ENCODE measurements at places on chromosomes 16 and 17.
A peak's percentile ranks its signal among the peaks of the same experiment; 100 is the strongest.

GRCh38 chr17:63516910-63517824 is 6.0 kb upstream of the KCNH6 start:
- DNase-seq, result no peak

DNA sequence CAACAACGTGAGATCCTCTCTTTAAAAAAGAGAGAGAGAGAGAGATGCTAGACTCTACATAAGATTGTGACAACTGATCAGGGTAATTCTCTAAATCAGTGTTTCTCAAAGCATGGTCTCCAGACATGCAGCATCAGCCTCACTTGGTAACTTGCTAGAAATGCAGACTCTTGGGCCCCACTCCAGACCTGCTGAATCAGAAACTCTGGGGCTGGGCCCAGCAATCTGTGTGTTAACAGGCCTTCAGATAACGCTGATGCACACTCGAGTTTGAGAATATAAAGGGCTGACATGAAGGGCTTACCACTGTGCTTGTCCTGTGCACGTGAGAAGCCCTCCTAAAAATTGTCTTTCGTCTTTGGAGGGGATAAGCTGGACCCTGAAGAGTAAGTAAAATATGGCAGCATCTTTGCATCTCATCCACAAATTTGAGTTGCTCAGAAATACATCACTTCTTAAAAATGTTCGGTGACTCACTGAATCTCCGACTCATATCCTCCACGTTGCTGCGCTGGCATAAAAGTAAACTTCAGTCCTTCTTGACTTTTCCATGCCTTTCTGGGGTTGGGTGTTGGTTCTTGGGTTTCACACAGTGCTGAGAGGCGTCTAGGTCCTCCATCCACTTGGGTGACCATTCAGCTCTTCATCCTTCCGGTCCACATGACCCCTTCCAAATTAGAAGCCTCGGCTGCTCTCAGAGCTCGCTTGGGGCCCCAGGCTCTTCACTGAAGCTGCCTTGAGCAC is 26.1 kb upstream of the KDM8 start:
- DNase-seq, result no peak

- no peak for DNase-seq
These were observed 14.4 kb downstream of the THUMPD1 start for GRCh38 chr16:20727181-20727580.

GRCh38 chr17:12637015-12637414 is 28.7 kb upstream of the MYOCD start:
- no peak for DNase-seq

DNA sequence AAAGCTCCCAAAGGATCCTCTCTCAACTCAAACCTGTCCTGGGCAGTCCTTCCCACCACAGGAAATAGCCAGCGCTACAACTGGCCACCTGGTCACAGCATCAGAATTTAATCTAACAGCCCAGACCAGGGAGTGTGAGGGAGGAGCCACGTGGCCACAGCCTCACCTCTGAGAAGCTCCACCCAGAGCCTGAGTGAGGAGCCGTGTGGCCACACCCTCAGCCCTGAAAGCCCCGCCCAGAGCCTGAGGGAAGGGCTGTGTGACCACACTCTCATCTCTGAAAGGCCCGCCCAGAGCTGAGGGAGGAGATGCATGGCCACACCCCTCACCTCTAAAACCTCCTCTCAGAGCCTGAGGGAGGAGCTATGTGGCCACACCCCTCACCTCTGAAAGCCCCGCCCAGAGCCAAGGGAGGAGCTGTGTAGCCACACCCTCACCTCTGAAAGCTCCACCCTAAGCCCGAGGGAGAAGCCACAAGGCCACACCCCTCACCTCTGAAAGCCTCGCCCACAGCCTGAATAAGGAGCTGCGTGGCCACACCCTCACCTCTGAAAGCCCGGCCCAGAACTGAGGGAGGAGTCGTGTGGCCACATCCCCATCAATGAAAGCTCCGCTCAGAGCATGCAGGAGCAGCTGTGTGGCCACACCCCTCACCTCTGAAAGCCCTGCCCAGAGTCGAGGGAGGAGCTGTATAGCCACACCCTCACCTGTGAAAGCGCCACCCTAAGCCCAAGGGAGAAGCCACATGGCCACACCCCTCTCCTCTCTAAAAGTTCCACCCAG is 28.6 kb downstream of the SLC38A8 start:
- DNase-seq, result peak; percentile 85

DNA sequence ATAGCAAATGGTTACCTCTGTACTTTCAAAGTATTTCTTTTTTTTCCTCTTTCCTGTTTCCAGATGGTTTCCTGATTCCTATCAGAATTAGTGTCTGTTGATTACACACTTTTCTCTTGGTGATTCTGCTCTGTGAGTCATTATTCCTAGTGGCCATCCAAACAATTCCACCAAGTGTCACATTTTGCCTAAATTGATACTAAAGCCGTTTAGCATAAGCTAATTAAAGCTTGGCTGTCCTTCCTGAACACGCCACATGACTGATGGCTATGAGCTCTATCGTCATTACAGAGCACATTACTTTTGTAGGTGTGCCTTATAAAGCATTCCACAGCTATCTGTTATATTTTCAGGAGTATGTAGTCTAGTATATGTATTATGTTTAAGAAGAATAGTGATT is 671.2 kb downstream of the CDH8 start:
- no peak for DNase-seq

- DNase-seq, result no peak
These were observed 277.1 kb downstream of the CEP112 start for GRCh38 chr17:65914784-65915342.

DNA sequence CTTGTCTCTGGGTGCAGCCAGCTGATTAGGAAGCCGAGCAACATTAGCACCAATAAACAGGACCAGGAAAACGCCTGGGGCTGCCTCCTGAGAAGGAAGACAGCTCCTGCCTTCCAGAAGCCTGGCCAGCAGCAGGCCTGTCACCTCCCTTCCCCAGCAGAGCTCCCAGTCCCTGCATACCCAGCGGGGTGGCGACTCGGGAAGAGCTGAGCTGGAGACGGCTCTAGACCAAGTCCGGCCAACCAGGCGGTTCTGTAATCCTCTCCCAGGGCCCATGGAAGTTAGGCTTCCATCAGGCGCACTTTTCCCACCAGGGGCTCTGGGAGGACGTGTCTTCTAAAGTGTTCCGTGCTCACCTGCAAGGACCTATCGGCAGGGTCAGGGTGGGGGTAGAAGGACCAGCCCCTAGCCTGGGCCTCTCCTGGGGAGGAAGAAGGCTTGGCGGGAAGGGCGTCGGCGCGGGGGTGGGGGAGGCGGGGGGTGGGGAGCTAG is 12.0 kb upstream of the CLUH start:
- DNase-seq, result no peak

DNA sequence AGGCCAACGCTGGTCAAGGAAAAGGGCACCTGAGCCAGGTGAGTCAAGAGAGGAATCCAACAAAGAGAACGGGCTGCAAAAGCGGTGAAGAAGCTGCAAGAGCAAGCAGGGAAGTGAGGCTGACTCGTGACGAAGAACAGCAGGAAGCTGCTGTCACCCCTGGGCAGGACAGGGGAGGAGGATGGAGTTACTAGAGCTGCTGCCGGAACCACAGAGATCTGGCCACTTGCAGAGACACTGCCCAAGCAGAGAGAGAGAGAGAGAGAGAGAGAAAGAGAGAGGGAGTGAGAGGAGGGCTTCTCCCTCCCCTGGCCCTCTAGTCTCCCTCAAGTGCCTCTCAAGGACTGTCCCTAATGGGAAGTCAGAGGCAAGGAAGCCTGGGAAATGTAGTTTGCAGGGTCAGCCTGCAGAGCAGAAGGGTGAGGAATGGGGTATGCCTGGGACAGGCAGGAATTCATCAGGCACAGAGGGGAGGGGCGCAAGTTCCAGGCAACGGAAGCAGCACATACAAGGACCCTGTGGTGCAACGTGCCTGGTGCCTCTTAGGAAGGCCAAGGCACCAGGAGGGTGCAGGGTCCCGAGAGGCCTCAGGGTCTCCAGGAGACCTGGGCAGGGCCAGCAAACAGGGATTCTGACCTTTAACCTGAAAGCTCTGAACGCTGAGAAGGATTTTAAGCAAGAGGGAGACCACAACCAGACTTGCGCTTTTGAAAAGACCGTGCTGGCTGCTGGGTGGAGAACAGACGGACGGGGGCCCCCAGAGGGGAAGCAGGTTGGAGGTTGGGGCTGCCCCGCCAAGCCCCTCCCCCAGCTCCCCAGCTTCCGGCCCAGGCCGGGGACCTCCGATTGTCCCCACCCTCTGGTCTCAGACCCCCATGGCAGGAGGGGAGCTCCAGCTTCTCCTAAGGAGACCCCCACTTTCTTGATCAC is 45.8 kb upstream of the CIBAR2 start:
- peak; percentile 75 for DNase-seq

GRCh38 chr17:70654706-70655105 is 485.4 kb downstream of the KCNJ2 start:
- peak; percentile 85 for DNase-seq

DNA sequence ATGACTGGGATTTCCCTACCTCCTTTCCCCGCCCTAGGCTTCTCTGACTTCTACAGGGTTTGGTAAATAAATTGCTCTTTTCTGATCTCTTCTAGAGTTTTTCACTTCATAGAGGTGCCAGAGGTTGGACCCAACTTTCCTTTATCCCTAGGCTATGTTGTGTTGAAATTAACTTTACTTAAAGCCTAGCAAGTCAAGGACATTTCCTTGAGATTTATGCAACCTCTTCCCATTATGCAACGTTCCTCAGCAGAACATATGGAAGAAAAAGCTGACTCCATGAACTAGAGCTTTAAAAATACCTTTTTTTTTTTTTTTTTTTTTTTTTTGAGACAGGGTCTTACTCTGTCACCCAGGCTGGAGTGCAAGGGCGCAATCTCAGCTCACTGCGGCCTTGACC is 15.5 kb downstream of the MPO start:
- no peak for DNase-seq

GRCh38 chr17:79623786-79624717 is 13.2 kb upstream of the RBFOX3 start:
- DNase-seq, result no peak

- no peak for DNase-seq
These were observed 24.6 kb upstream of the PVALEF start for GRCh38 chr17:81140695-81141094.

DNA sequence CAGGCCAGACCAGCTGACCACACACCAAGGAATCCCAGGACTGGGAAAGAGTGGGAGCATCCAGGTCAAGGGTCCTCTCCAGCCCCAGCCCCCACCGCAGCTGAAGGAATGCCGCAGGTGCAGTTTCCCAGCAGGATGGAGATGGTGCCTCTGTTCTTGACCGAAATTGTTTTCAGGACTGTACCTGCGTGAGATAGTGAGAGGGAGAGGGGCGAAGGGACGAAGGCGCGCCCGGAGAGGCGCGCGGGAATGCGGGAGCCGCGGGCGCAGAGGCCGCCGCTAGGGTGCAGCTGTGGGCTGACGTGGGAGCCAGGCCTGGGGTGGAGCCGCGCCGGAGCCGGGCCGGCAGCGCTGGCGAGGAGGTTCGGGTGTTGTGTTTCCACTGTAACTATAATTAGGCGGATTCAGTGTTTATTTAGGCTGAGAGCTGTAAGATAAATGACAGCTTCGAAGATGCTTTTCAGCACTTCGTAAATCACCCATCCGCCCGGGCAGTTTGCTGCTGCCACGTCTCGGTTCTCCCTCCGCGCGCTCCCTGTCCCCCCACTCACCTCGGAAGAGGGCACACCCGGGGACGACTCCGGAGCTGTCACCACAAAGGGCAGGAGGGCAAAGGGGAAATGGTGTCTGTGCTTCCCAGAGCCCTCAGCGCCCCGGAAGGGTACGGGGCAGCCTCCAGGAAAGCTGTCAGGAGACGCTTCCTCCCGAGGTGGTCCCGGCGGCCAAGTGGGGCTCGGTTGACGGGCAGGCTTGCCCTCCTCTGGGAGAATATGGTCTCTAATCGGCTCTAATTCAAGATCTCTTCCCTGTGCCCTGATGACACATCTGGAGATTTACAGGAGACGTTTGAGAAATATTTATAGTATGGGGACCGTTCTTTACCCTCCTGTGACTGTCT is 38.2 kb downstream of the HOXB1 start:
- peak; percentile 5 for DNase-seq

Measured in NCI-H2171 treated with DMSO at 0.1 percent for 48 hours (cell line).